ENCODE measurements at places on chromosomes 5 and 9.
A peak's percentile ranks its signal among the peaks of the same experiment; 100 is the strongest.

GRCh38 chr9:124256517-124257069 lies 1.2 kb upstream of the NEK6 start:
- no peak for DNase-seq

- no peak for DNase-seq
Observed at GRCh38 chr5:135163391-135163790, 129.4 kb upstream of the PITX1 start.

GRCh38 chr5:14584848-14585247 lies 3.3 kb downstream of the OTULINL start:
- DNase-seq, result no peak

- peak; percentile 39 for DNase-seq
Observed at GRCh38 chr5:43065948-43066798, 26.1 kb upstream of the ANXA2R start.

DNA sequence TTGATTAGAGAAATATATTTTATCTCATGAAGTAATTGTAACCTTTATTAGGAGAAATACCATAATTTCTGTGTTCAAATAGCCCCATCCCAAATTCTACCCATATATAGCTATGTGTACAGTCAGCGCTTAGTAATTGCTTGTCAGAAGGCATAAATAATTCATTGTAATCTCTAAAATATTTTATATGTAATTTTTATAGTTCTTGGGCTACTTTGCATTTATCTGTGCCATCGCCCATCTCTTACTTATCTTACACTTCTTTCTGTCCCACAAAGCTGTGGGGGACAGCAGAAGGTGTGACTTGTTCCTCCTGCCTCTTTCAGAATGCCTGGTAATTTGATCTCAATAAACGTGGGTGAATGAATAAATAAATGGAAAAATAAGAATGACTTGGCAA lies 5.5 kb downstream of the ADAMTSL1 start:
- no peak for DNase-seq

DNA sequence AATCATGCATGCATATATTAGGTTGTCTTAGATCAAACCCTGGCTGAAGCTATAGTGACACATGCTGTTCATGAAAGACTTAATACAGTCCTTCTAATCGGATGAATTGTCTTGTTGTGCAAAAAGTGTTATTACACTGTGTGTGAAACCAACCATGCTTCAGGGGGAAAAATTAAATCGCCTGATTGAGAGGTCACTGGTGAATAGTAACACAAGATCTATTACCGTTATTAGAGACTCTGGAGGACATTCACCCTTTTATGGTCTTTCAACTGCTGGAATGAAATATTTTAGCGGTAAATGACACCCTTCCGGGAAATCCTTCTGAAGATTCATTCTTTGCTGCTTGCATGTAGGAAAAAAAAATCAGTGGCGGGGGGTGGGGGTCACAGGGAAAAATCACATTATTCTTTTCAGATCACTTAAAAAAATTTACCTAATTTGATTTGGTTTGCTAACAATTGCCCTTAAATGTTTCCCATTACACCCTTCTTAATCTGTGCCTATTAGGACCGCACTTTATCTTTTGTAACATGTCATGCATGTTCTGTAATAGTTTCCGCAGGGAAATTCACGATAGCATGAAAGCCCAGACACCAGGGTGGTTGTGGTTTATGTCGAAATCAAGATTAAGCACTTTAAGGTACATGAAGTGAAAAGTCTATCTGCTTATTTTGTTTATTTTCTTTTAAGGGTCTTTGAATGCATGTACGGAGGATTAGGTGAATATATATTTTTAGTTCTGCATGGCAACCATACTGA lies 120.6 kb downstream of the FOCAD start:
- no peak for DNase-seq

DNA sequence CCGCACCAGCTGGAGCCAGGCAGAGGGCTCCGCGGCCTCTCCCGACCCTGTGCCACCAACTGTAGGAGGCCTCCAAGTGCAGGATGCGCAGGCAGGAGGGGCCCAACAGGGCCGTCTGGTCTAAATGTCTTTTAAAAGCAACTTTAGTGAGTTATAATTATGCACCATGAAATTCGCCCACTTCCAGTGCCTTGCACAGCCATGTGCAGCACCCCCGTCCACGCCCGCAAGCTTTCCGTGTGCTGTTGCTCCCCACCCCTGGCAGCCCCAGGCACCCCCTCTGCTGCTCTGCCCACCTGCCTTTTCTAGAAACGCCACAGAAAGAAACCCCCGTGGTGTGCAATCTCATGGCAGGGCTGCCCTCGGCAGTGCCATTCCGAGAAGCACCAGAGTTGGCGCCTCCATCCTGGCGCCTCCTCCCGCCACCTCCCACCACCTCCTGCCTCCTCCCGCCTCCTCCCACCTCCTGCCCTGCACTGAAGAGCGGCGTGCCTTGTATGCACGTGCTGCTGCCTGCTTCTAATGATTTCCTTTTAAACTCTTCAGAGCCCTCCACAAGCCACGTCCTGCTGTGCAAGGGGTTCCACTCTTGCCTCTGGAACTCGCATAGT lies 7.5 kb upstream of the SLC6A18 start:
- no peak for DNase-seq

All from T-helper 2 cell (primary cell).